Fibroblast of skin of back (primary cell): ENCODE measurements at places on chromosomes 12 and 14.
A peak's percentile ranks its signal among the peaks of the same experiment; 100 is the strongest.

DNA sequence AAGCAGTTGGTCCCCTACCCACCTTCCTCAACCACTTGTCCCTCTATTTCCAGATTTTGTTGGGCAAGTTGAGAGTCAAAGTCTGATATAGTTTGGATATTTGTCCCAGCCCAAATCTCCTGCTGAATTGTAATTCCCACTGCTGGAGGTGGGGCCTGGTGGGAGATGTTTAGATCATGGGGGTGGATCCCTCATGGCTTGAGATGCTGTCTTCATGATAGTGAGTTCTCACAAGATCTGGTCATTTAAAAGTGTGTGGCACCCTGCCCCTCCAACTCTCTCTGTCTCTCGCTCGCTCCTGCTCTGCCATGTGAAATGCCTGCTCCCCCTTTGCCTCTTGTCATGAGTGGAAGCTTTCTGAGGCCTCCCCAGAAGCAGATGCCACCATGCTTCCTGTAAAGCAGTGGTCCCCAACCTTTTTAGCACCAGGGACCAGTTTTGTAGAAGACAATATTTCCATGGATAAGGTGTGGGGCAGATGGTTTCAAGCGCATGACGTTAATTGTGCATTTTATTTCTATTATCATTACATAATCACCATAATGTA, 37.3 kb upstream of the BCL11B start:
- no peak for DNase-seq

- no peak for DNase-seq
Observed at GRCh38 chr14:90509403-90509802, 112.6 kb downstream of the CALM1 start.

DNA sequence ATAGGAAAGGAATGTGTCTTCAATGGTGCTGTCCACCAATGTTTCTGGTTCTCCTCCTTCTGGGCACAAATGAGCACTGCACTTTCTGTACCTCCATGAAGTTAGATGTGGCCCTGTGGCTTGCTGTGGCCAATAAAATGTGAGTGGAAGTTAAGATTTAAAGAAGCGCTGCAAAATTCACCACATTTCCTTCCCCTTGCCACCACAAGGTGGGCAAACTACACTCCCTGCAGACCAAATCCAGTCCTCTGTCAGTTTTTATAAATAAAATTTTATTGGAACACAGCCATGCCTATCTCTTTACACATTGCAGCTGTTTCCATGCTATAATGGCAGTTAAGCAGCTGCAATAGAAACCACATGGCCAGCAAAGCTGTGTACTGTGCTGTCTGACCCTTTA, 141.4 kb upstream of the TMPO start:
- no peak for DNase-seq

GRCh38 chr12:116620124-116620491, 60.9 kb downstream of the MAP1LC3B2 start:
- DNase-seq = no peak

- no peak for DNase-seq
Observed at GRCh38 chr14:75370416-75371205, 57.2 kb upstream of the JDP2 start.

- peak; percentile 65 for DNase-seq
Observed at GRCh38 chr12:43104494-43104893, 447.5 kb downstream of the ADAMTS20 start.

- peak; percentile 80 for DNase-seq
Observed at GRCh38 chr14:42884100-42884499, 1277.4 kb downstream of the LRFN5 start.

DNA sequence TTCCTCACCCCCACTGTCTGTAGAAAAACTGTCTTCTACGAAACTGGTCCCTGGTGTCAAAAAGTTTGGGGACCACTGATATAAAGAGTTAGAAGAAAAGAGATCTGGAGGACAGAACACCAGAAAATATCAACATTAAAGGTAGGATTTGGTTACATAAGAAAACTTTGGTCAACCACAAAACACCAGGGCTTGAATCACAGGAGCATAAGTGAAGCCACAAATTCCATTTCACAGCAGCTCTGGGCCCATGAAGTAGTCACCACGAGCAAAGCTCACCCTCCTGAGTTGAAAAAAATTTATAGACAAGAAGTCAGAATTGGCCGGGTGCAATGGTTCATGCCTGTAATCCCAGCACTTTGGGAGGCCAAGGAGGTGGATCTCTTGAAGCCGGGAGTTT, 19.4 kb downstream of the RALGAPA1 start:
- peak; percentile 12 for DNase-seq

DNA sequence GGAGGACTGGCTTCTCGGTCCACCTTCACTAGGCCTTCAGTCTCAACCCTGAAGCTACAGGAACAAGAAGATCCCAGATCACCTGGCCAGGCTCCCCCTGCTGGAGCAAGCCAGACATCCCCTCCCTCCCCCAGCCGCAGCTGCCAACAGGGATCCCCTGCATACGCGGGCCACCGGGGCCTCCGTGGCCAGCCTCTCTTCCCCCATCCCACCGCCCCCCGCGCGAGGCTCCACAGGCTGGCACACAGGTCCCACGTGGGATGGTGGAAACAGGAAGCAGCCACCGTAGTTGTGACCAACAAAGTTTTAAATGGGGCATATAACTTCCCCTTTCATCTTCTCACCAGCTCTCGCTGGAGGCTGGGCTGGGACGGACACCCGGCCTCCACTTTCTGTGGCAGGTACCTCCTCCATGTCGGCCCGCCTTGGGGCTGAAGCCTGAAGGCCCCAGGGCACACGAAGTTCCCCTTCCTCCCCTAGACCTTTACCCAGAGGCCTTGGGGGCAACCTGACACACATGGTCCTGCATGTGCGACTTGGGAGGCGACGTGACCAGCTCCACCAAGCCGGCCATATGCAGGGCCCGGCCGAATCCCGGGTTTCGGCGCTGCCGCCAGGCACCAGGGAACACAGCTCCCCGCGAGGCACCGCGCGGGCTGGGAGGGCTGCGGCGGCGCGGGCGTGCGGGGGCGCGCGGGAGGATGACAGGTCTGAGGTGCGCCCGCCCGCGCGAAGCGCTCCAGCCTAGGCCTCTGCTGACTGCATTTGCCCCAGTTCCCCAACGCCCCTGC, 44.4 kb upstream of the PNMA1 start:
- DNase-seq = peak; percentile 60
